CD8-positive, alpha-beta memory T cell (primary cell): ENCODE measurements at places on chromosomes 4 and X. TPM values are rescaled to one million over a fixed set of nuclear protein-coding genes. Genes with fewer than 3 reads are reported as not detected.

Gene FRG2
- total RNA-seq, result 0.40 TPM

Gene KIF4A
- 16.5 TPM for total RNA-seq

Gene RPA4
- 0.18 TPM for total RNA-seq

Gene ASB12
- total RNA-seq, result not detected

Gene AP1S2
- total RNA-seq, result 33.8 TPM

Gene PHEX
- total RNA-seq, result 20.8 TPM

Gene RAB40A
- 0.13 TPM for total RNA-seq

Gene GDPD2
- total RNA-seq, result 0.09 TPM

Gene MAGEB10
- not detected for total RNA-seq

Gene C1QTNF7
- total RNA-seq, result not detected

Gene HSFX4
- total RNA-seq, result not detected

Gene RNF212
- 1.2 TPM for total RNA-seq

Gene SLC16A2
- 0.78 TPM for total RNA-seq

Gene BRS3
- total RNA-seq, result not detected

Gene ZNF630
- 1.6 TPM for total RNA-seq

Gene UGT2B15
- total RNA-seq, result not detected

DNA sequence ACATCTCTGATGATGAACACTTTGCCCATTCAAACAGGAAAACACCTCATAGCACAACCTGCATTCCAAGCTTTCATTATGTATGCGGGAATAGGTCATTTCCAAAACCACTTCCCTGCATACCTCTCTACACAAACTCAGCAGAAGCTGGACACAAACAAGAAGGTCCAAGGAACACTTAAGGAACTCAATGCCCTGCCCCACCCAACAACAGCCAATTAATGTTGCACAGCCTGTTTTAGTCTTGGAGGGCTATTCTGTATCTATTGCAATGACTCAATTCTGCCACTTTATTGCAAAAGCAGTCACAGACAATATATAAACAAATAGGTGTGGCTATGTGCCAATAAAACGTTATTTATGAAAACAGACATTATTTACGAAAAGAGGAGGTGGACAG, 16.7 kb downstream of the OPHN1 start:
- H3K27ac ChIP-seq, result no peak overlapping the region
- no peaks in the 10 kb centered on the region for H3K36me3 ChIP-seq
- H3K27me3 ChIP-seq, result no peaks in the 10 kb centered on the region
- DNase-seq, result no peak
- no peak overlapping the region for H3K4me3 ChIP-seq

- no peak for DNase-seq
- no peaks in the 10 kb centered on the region for H3K36me3 ChIP-seq
- H3K4me3 ChIP-seq, result no peak overlapping the region
- H3K27ac ChIP-seq, result no peak overlapping the region
- no peaks in the 10 kb centered on the region for H3K27me3 ChIP-seq
Observed at GRCh38 chr4:161762796-161763195, 401.0 kb downstream of the FSTL5 start.

DNA sequence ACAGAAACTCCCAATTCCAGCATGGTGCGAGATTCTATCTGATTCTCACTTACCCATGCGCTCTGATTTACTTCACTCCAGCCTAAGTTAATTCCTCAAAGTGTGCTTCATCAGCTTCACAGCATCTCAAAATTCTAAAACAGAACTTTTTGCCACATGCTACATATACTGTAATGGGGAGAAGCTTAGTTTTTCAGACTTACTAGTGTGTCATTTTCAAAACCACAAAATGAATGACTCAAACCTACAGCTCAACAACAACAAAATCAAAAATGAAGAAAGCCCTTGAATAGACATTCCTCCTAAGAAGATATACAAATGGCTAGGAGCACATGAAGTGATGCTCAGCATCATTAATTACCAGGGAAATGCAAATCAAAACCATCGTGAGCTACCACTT, 14.9 kb downstream of the IRF2 start:
- H3K4me1 ChIP-seq, result peaks cover 67% of the 10 kb centered on the region
- no peaks in the 10 kb centered on the region for H3K36me3 ChIP-seq
- H3K27ac ChIP-seq, result no peak overlapping the region
- no peaks in the 10 kb centered on the region for H3K27me3 ChIP-seq
- no peak for DNase-seq

DNA sequence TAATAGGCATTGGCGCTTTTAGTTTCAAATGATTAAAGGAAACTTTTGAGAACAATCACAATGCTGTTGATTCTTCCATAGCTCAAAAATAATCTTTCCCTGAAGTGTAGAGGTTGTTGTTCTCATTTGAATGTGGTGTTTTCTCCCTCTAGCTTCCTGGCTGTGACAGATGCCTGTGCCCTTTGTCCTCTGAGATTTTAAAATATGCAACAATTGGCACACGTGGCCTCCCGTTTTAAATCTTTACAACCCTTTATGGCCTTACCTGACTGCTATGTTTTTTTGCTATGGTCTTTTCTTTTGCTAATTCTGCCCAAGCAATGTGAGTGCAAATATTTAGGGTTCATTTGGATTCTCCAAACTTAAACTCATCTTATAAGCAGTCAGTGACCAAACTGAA, 22.9 kb upstream of the CASK start:
- no peak for DNase-seq
- H3K27ac ChIP-seq, result no peak overlapping the region
- no peak overlapping the region for H3K4me3 ChIP-seq
- H3K36me3 ChIP-seq, result no peaks in the 10 kb centered on the region
- no peaks in the 10 kb centered on the region for H3K4me1 ChIP-seq

- peak overlapping the region; percentile 47 for H3K4me3 ChIP-seq
- H3K36me3 ChIP-seq, result no peaks in the 10 kb centered on the region
- peaks cover 8% of the 10 kb centered on the region for H3K4me1 ChIP-seq
- DNase-seq, result no peak
- no peaks in the 10 kb centered on the region for H3K27me3 ChIP-seq
Observed at GRCh38 chr4:158929939-158930638, 161.3 kb downstream of the FNIP2 start.

- no peaks in the 10 kb centered on the region for H3K36me3 ChIP-seq
- peak within 1 kb of the TSS; percentile 45 for H3K4me3 ChIP-seq
- no peaks in the 10 kb centered on the region for H3K27me3 ChIP-seq
Observed at GRCh38 chrX:101485212-101485949, at the start of gene ARMCX4. Gene ARMCX4 (plus strand): TSS chrX:101485456. CDS start chrX:101488590, 3,134 bp downstream.

DNA sequence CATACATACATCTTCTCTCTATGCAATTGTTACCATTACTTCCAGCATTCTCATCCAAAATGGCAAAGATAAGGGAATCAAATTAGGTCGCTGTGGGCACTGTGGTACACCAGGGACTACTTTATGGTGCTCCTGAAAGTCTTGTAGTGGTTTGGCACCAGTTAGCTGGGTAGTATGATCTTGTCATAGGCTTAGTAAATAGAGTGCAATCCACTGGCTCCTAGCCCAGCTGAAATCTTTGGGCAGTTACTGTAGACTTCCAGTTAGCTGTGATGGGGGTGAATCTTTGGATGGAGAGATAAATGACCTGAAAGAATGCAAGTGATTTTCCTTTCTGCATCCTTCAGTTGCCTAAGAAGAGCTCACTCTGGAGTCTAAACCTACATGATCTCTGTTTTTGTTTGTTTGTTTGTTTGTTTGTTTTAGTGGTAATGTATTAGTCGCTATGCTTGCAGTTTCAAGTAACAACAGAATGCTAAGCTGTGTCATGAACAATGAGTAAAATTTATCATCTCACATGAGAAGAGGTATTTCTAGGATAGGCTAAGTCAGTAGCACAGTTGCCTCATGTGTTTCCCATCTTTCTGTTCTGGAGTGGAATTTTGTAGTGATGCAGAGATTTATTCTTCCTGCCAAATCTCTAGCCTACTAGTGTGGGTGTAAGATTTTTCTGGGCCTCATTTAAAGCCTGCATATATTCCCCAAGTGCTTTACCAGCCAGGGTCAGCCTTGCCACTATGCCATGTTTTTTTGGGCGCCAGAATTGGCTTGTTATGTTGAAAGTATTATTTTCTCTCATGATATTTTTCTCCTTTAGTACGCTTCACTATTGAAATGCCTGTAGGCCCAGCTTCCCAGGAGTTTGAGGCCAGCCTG, 24.2 kb downstream of the HERC3 start:
- no peak overlapping the region for H3K4me3 ChIP-seq
- H3K4me1 ChIP-seq, result peaks cover 44% of the 10 kb centered on the region
- H3K36me3 ChIP-seq, result no peaks in the 10 kb centered on the region
- no peaks in the 10 kb centered on the region for H3K27me3 ChIP-seq
- DNase-seq, result no peak

- no peak overlapping the region for H3K27ac ChIP-seq
- H3K36me3 ChIP-seq, result no peaks in the 10 kb centered on the region
- no peaks in the 10 kb centered on the region for H3K27me3 ChIP-seq
- DNase-seq, result no peak
- no peak overlapping the region for H3K4me3 ChIP-seq
- H3K4me1 ChIP-seq, result no peaks in the 10 kb centered on the region
Observed at GRCh38 chrX:150298841-150299551, 64.1 kb upstream of the MAMLD1 start.

DNA sequence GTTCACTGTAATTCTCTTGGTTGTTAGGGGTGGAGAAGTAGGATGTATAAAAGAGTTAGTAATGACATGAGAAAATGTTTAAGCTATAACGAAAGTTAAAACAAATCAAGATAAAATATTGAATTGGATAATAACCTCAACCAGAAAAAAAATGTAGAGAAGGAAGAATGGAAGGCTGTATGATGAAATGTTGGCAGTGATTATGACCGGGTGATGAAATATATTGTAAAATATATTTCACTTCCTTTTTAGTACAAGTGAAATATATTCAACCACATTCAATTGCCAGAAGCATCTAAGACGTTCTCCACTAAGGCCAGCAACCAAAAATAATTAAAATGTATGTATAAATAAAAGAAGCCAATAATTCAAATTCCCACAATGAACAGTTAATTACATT, 309.3 kb upstream of the FGF13 start:
- no peak for DNase-seq
- H3K36me3 ChIP-seq, result no peaks in the 10 kb centered on the region
- no peaks in the 10 kb centered on the region for H3K27me3 ChIP-seq
- H3K27ac ChIP-seq, result no peak overlapping the region
- no peak overlapping the region for H3K4me3 ChIP-seq

GRCh38 chr4:102869569-102870197, 891 bp downstream of the CISD2 start:
- peaks cover under 1% of the 10 kb centered on the region for H3K36me3 ChIP-seq
- peaks cover 26% of the 10 kb centered on the region for H3K4me1 ChIP-seq
- peak overlapping the region; percentile 98 for H3K27ac ChIP-seq
- DNase-seq, result no peak
- H3K27me3 ChIP-seq, result no peaks in the 10 kb centered on the region
- peak overlapping the region; percentile 80 for H3K4me3 ChIP-seq

DNA sequence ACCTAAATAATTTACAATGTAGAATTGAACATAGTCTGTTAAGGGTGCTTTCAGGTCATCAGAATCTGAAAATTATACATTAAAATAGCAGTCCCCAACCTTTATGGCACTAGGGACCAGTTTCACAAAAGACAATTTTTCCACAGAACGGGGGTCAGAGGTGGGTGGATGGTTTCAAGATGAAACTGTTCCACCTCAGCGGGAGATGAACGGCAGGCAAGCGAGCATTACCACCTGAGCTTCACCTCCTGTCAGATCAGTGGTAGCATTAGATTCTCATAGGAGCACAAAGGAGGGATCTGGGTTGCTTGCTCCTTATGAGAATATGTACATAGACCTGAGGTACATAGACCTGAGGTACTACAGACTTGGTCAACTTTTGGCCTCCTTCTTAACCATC, 29.0 kb downstream of the LRBA start:
- no peaks in the 10 kb centered on the region for H3K27me3 ChIP-seq
- H3K4me3 ChIP-seq, result no peak overlapping the region
- no peaks in the 10 kb centered on the region for H3K36me3 ChIP-seq
- no peak overlapping the region for H3K27ac ChIP-seq

DNA sequence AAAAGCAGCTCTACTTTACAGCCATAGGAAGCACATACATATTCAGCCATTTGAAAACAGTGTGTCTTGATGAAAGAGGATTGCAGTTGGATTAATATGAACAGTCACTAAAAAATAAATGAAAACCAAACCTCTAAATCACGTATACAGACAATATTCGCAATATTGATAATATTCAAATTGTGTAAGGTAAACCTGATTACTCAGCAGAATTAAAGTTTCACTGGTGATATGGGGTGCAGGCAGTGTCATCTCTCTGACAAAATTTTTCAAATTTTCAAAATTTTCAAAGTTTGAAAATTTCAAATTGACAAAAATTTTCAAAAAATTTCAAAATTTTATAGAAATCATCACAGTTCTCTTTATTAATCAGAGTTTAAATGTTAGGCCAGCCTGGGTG, 55.7 kb downstream of the FAT4 start:
- no peak for DNase-seq
- H3K36me3 ChIP-seq, result no peaks in the 10 kb centered on the region
- H3K27me3 ChIP-seq, result no peaks in the 10 kb centered on the region
- H3K27ac ChIP-seq, result no peak overlapping the region
- H3K4me1 ChIP-seq, result no peaks in the 10 kb centered on the region

- H3K4me1 ChIP-seq, result no peaks in the 10 kb centered on the region
- DNase-seq, result no peak
- H3K4me3 ChIP-seq, result no peak overlapping the region
- no peaks in the 10 kb centered on the region for H3K36me3 ChIP-seq
Observed at GRCh38 chrX:10379878-10380277, 223.1 kb downstream of the CLCN4 start.

DNA sequence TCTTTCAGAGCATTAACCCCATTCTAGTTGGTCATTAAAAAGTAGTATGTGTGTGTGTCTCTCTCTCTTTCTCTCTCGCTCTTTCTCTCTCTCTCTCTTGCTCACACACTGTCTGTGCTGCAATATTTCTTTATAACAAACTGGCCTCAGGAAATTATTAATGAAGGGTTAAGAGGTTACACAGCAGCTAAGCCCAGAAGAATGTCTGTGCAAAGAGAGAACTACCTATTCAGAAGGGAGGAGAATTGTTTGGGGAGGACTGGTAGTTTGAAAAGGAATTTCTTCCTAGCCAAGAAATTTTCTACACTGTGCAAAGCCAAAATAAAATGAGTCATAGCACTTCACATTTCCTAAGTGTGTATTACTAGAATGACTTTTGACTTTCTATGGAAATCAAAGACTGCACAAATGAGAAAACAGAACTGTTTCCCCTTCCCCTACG, 22.2 kb downstream of the PDGFC start:
- no peak for DNase-seq
- H3K27ac ChIP-seq, result no peak overlapping the region
- H3K27me3 ChIP-seq, result no peaks in the 10 kb centered on the region
- H3K36me3 ChIP-seq, result no peaks in the 10 kb centered on the region
- no peak overlapping the region for H3K4me3 ChIP-seq

GRCh38 chr4:74675673-74676279, 118.5 kb downstream of the BTC start:
- no peak overlapping the region for H3K27ac ChIP-seq
- H3K36me3 ChIP-seq, result no peaks in the 10 kb centered on the region
- no peaks in the 10 kb centered on the region for H3K27me3 ChIP-seq
- H3K4me1 ChIP-seq, result no peaks in the 10 kb centered on the region

- no peaks in the 10 kb centered on the region for H3K4me1 ChIP-seq
- DNase-seq, result no peak
Observed at GRCh38 chr4:78534286-78534955, 17.1 kb upstream of the ANXA3 start.

DNA sequence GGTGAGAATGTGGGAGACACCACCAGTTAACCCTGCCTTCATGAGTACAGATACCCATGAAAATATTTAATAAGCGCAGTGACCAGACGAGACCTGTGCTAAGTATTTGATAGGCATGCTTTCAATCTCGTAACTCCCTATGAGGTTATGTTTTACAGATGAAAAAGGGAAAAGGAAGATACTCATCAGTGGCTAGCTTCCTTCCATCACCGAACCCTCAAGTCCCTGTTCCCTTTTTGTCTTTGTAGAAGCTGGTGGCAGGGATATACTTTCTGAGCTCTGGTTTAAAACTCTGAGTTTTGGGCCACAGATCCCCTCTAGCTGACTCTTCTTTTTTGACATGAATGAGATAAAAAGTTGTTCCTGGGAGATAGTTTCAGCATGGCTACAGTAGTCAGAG, 26.3 kb downstream of the AFF1 start:
- H3K27ac ChIP-seq, result no peak overlapping the region
- H3K4me1 ChIP-seq, result no peaks in the 10 kb centered on the region
- no peaks in the 10 kb centered on the region for H3K27me3 ChIP-seq
- DNase-seq, result no peak
